Activated CD4-positive, alpha-beta T cell treated with anti-CD3 and anti-CD28 coated beads, Interleukin-2, amount 50 U/mL, for 48 hours (primary cell): ENCODE measurements at places on chromosomes 16 and 17.

- no peak for DNase-seq
Observed at GRCh38 chr17:7022781-7023571, at the start of gene BCL6B. Gene BCL6B, plus strand, starts transcription at chr17:7023050. Its CDS starts 622 bp downstream, at chr17:7023672.

GRCh38 chr17:8599351-8600011, 31.0 kb downstream of the MYH10 start:
- DNase-seq = no peak

GRCh38 chr17:46977348-46977747, 1.7 kb downstream of the RPRML start:
- DNase-seq = no peak

- no peak for DNase-seq
Observed at GRCh38 chr17:82412535-82413520, 5.3 kb upstream of the HEXD start.
